IMR-90 (cell line): ENCODE measurements at places on chromosomes 1 and 21. TPM values are rescaled to one million over a fixed set of nuclear protein-coding genes. Genes with fewer than 3 reads are reported as not detected.
A peak's percentile ranks its signal among the peaks of the same experiment; 100 is the strongest.

- DNase-seq, result no peak
Observed at GRCh38 chr1:44029260-44029910, 1.9 kb downstream of the SLC6A9 start.

Gene KMO
- total RNA-seq, result not detected in 2 replicates

GRCh38 chr1:203082571-203083462, 3.0 kb downstream of the MYOG start:
- DNase-seq, result no peak

Gene CREB3L4
- 4.4 and 6.5 TPM in 2 replicates for total RNA-seq

Gene RHBG
- not detected in 2 replicates for total RNA-seq

Gene KCNK2
- total RNA-seq, result 86.9 TPM in 2 replicates

DNA sequence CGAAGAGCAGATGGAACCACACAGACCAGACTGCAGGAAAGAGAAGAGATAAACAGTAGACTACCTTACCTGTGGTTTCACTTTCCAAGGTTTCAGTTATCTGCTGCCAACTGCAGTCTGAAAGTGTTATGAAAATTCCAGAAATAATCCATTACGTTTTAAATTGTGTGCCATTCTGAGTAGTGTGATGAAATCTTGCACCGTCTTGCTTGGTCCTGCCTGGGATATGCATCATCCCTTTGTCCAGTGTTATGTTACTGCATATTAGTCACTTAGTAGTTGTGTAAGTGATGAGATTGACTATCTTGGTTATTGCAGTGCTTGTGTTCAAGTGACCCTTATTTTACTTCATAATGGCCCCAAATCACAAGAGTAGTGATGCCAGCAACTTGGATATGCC, 33.9 kb downstream of the DNAJC6 start:
- peak; percentile 3 for DNase-seq

DNA sequence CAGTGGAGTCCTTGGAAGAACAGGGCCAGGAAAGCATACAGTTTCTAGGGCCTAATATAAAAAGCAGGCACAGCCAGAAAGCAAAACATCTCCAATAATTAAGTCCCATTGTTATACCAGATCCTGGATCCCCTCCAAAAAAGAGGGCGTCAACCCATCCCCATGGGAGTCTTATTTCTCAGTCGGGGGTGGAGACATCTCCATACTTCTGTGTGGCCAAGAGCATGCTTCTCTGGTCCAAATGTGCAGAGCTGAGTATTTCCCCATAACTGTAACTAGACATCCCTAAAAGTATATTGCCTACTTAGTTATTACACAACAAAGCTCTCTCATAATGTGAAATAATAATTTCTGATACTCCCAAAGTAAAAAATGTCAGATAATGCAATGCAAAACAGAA, 104.2 kb upstream of the SOX13 start:
- no peak for DNase-seq

- DNase-seq, result peak; percentile 81
Observed at GRCh38 chr1:43454270-43455011, 710 bp upstream of the HYI start.

- no peak for DNase-seq
Observed at GRCh38 chr21:29787361-29787909, 152.4 kb downstream of the GRIK1 start.

DNA sequence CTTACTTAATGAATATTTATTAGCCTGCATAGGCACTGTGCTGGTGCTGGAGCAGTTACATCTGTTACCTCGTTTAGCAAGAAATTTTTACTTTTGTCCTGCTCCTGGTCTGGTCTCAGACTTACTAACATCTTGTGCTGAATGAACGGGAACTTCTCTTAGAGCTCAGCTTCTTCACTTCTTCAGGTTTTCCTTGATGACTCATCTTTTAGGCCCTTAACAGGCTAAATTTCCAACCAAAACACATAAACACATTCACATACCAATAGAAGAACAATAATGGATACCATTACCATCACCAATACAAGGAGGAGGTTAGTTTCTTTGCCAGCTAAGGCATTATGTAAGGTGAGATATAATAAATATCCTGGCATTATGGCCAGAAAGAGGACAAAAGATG, 68.9 kb downstream of the IFI44 start:
- DNase-seq, result peak; percentile 51

DNA sequence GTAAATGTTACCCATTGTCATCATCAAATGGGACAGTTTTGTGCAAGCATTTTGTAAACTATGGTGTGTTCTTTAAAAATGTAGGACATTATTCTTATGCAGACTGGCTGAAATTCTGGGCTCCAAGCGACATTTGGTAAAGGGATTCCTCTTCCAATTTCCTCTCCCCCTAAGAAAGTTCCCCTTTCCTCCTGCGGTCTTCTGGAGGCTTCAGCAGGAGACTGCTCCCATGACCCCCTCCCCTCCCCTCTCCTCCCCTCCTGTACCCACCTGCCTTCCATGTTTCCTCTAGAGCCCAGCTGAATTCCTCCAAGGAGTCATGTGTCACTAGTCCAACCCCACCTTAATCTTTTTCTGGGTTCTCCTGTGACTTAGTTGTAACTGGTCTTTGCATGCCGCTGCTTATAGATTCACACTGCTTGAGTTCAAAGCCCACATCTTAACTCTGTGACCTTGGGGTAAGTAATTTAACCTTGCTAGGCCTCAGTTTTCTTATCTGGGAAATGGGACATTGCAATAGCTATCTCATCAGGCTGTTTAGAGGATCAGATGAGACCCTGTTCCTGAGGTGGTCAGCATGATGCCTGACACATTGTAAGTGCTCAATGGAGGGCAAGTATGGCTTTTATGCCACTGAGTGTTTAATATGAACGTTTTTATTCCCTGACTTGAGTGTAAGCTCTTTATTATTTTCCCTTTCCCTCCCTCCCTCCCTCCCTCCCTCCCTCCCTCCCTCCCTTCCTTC, 69.9 kb upstream of the WDR26 start:
- no peak for DNase-seq

Gene TAF5L
- 15.8 and 17.9 TPM in 2 replicates for total RNA-seq

Gene LDLRAD1
- not detected in 2 replicates for total RNA-seq

- DNase-seq, result no peak
Observed at GRCh38 chr1:113918243-113918642, 10.9 kb upstream of the HIPK1 start.

GRCh38 chr21:38424305-38425019, 73.8 kb downstream of the ERG start:
- no peak for DNase-seq

Gene TMEM82
- not detected in 2 replicates for total RNA-seq

Gene SLC22A15
- total RNA-seq, result under 0.01 TPM in 2 replicates

Gene ITLN1
- total RNA-seq, result not detected in 2 replicates

DNA sequence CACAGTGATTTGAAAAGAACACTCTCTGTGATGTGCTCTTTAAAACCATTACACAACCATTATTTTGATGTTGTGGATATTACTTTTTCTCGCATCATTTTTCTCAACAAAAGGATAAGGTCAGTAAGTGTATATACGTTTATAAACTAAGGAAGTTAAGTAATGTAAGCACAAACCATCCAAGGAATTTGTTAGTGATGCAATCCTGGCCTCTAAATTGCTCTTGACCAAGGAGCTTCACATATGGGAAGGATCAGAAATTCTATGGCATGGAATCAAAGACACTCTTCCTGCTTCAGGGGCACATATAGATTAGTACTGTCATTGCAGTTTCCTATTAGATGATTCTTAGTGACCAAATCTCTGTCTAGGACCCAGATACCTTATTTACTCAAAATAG, 3.6 kb upstream of the PPP2R5A start:
- peak; percentile 90 for DNase-seq

- DNase-seq, result peak; percentile 45
Observed at GRCh38 chr1:230937371-230937770, 41.3 kb downstream of the TTC13 start.

Gene FBXO28
- 22.6 and 30.0 TPM in 2 replicates for total RNA-seq

Gene PDIK1L
- total RNA-seq, result 3.0 and 5.8 TPM in 2 replicates

DNA sequence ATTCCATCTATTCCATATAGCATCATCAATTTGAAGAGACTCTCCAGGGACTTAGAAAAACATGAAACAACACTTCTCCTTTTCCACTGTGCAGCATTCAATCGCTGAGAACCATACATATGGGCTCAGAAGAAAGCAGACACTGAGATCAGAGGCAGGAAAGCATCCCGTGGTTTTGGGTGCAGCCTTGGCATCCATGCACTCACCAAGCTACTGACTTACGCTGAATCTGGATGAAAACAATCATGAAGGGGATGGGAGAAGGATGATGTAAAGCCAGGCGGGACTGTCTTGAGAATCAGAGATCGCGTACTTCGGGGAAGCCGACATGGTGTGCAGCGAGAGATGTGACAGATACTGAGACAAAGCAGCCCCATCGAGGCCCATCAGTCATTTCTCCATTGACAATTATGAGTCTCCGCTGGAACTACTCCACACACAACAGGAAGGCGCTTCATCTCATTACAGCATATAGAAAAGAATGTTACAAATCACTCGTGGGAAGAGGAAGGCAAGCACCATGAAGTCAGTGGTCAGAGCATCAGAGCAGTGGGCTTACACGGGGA, 2.3 kb upstream of the TIAM1 start:
- DNase-seq, result no peak

DNA sequence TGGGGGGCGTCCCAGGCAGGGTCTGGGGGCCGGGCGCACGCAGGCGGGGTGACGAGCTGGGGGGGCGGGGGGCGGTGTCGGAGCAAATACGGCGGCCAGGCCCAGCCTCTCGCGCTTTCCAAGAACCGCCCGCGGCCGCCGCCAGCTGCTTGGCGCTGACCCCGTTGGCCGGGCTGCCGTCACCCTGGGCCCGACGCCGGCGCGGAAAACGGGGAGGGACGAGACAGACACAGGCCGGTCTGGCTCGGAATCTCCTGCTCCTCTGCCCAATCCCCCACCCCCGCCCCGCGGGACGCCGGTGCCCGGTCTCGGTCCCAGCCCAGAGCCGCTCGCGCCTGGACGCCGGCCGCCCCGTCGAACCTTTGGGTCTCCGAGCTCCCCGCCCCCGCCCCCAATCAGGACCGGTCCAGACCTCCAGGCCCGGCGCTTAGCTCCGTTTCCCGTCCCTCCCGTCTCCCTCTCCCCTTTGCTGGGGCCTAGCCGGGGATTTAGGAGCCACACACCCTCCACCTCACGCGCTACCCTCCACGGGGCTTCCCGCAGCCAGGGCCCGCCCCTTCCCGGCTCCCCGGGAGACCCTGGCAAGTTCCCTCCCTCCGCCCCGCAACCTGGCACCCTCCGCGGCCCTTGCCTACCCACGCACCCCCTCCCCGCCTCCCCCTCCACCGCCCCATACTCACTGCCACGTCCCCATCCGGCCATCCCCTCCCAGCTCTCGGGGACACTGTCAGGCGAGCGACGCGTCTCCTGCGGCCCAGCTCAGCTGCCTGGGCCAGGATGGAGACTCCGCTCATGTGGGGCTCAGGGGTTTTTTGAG, 800 bp upstream of the MMP23B start:
- DNase-seq, result no peak

Gene PROK1
- total RNA-seq, result not detected in 2 replicates

DNA sequence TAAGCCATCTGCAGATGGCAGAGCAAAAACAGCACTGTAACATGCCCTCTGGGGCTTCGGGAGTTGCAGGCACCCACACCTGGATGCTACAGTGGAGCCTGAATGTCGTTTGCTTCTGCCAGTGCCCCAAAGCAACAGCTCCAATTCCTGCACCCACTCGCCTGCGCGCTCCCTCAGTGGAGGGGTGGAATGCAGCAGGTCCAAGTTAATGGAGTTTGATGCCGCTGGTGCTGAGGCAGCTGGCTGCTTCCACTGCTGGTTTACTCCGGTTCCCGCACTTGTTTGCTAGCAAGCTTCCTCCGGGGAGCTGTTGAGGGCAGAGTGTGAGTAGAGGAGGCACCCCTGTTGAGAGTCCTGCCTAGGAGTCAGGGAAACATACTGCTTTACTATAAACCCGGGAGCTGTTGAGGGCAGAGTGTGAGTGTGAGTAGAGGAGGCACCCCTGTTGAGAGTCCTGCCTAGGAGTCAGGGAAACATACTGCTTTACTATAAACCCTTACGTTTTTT, 584.0 kb upstream of the TMPRSS15 start:
- no peak for DNase-seq

Gene CELA2B
- total RNA-seq, result not detected in 2 replicates

- DNase-seq, result no peak
Observed at GRCh38 chr1:29969576-29969975, 733.3 kb downstream of the PTPRU start.

DNA sequence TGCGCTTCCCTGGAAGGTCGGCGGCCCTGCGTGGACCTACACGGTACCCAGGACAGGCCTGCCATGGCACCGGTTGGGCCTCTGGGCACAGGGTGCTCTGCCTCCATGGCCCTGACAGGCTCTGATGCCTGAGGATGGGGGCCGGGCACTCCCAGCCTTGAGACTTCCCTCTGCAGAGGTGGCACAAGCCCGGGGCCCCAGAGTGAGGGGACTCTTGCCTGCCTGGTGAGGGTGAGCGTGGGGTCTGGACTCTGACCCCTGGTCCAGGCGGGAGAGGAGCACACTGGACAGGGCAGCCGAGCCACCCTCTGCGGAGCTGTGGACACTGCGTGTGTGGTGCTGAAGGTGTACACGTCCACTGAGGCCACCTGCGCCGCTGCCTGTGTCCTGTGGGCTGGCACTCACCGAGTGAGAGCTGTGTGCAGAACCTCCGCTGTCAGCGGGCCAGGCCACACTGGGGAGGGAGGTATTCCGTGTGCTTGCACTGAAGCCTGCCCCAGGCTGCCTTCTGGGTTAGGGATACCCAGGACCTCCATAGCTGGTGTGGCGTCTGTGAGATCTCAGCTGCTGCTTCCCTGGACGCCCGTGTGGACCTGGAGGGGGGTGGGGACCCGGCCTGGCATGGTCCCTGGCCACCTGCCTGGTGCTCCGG, 10.4 kb downstream of the SKI start:
- DNase-seq, result no peak

Gene FYB2
- total RNA-seq, result under 0.01 TPM in 1 of 2 replicates, not detected in the other

DNA sequence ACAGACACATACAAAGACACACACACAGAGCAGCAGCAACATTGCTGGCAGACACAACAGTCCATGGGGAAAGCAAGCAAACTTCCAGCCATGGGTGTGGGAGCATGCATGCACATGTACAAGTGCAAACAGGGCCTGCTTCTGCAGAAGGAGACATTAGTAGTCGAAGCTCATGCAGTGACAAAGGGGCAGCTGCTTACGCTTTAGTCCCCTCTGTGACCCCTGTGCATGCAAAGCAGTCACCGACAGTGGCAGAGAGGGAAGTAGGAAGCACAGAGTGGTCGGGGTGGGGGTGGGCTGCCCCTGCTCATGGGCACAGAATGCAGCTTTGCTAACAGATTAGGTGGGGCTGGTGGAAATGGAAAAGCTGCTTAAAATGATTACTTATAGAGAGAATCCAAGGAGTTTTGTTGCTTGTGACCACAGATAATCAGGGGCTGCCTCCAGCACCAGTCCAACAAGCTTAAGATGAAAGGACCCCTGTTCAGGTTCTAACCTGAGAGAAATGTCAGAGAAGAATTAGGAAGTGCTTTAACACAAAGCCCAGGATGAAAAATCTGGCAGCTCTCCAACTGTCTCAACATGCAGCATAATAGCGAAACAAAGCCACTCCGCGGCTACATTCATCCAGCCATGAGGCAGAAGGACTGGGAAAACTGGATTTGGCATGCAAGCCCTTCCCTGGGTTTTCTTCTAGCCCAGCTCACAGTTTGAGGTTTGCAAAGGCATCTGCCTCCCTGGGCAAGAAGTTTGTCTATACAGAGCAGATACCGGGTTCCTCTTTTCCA, 378.9 kb downstream of the KCNH1 start:
- no peak for DNase-seq

- DNase-seq, result no peak
Observed at GRCh38 chr1:179973198-179974110, 18.8 kb downstream of the CEP350 start.

Gene WNT3A
- not detected in 2 replicates for total RNA-seq

Gene DENND1B
- total RNA-seq, result 24.2 and 26.1 TPM in 2 replicates

Gene NFIA
- total RNA-seq, result 2.2 TPM in 2 replicates

Gene CYYR1
- not detected in 2 replicates for total RNA-seq
